ENCODE measurements at places on chromosomes 13 and 19. TPM values are rescaled to one million over a fixed set of nuclear protein-coding genes. Genes with fewer than 3 reads are reported as not detected.

- H3K4me1 ChIP-seq, result peaks cover 29% of the 10 kb centered on the region
- DNase-seq, result no peak
Observed at GRCh38 chr19:41637484-41637883, 10.6 kb upstream of the CEACAM4 start.

DNA sequence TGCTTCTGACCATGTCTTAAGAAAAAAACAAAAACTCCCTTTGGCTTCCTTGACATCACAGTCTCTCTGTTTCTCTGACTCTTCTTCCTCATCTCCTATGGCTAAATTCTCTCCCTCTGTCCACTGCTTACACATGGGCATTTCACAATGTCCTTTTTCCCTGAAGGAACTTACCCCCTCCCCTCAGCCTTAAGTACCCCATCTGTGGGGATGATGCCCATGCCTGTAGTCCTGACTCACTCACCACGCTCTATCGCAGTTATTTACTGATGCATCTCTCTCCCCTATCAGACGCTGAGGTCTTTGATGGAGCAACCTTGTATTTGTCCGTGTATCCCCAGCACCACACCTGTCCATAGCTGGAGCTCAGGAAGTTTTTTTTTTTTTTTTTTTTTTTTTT is 32.4 kb downstream of the ACTN4 start:
- H3K4me1 ChIP-seq, result peaks cover 43% of the 10 kb centered on the region
- no peak overlapping the region for H3K27ac ChIP-seq
- DNase-seq, result no peak
- no peak overlapping the region for H3K4me3 ChIP-seq

DNA sequence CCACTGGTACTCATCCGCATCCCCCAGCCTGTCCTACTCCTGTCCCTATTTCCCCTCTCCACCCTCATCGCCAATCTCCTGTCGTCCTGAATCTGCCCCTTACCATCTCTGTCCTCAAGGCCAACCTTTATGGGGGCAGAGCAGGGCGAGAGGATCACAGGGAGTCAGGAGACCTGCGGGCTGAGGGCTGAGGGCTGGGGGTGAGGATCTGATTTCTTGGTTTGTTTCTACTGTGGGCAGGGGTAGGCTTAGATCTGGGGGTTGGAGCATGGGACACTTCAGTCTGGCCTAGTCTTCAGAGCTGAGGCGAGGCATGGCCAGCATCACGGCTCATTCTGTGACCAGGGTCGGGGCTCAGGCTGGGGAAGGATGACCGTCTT is 16.5 kb upstream of the ERCC1 start:
- DNase-seq, result no peak
- peak overlapping the region; percentile 56 for H3K4me3 ChIP-seq
- H3K27me3 ChIP-seq, result no peaks in the 10 kb centered on the region
- no peaks in the 10 kb centered on the region for H3K36me3 ChIP-seq
- H3K4me1 ChIP-seq, result peaks cover 30% of the 10 kb centered on the region
- H3K27ac ChIP-seq, result no peak overlapping the region

- H3K4me3 ChIP-seq, result no peak overlapping the region
- no peak overlapping the region for H3K27ac ChIP-seq
- no peaks in the 10 kb centered on the region for H3K36me3 ChIP-seq
Observed at GRCh38 chr13:95386370-95386769, 85.1 kb upstream of the ABCC4 start.

GRCh38 chr19:4622695-4623421 is 16.5 kb upstream of the TNFAIP8L1 start:
- no peak overlapping the region for H3K27ac ChIP-seq
- H3K36me3 ChIP-seq, result no peaks in the 10 kb centered on the region
- H3K4me1 ChIP-seq, result no peaks in the 10 kb centered on the region
- peaks cover 5% of the 10 kb centered on the region for H3K27me3 ChIP-seq

GRCh38 chr19:27746691-27747380 is 1466.1 kb downstream of the UQCRFS1 start:
- H3K36me3 ChIP-seq, result peaks cover 16% of the 10 kb centered on the region
- H3K27ac ChIP-seq, result no peak overlapping the region
- H3K4me1 ChIP-seq, result peaks cover 2% of the 10 kb centered on the region

GRCh38 chr19:18391509-18392075 is 5.6 kb downstream of the GDF15 start:
- no peak overlapping the region for H3K27ac ChIP-seq
- H3K4me1 ChIP-seq, result no peaks in the 10 kb centered on the region
- DNase-seq, result no peak

- H3K27me3 ChIP-seq, result no peaks in the 10 kb centered on the region
- no peak overlapping the region for H3K27ac ChIP-seq
- H3K4me3 ChIP-seq, result no peak overlapping the region
- peaks cover 4% of the 10 kb centered on the region for H3K36me3 ChIP-seq
- no peak for DNase-seq
Observed at GRCh38 chr19:32388393-32388855, 17.1 kb upstream of the DPY19L3 start.

- no peak overlapping the region for H3K27ac ChIP-seq
- no peaks in the 10 kb centered on the region for H3K27me3 ChIP-seq
- peaks cover 64% of the 10 kb centered on the region for H3K4me1 ChIP-seq
- DNase-seq, result no peak
- H3K4me3 ChIP-seq, result no peak overlapping the region
- H3K36me3 ChIP-seq, result peaks cover 53% of the 10 kb centered on the region
Observed at GRCh38 chr19:32349724-32350470, 4.5 kb downstream of the ZNF507 start.

DNA sequence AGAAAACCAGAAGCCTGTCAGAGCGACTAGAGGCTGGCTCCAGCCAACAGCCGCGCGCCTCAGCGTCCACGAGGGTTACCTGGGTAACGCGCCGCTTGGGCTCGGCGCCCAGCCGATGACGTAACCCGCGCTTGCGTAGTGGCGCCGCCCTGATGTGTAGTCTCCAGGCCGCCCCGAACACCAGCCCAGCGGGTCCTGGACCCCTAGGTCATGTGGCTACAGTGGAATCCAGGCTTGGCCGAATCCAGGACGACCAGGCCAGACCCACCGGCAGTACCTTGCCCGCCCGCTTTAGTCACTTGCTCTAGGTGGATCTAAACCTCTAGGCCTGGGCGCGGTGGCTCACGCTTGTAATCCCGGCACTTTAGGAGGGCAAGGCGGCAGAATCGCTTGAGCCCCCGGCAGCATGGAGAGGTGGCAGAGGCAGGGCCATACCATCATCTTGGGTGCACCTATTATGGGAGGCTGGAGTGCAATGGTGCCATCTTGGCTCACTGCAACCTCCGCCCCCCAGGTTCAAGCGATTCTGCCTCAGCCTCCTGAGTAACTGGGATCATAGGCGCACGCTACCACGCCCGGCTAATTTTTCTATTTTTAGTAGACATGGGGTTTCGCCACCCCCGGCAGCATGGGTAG is 7.2 kb upstream of the ZNF606 start:
- H3K4me3 ChIP-seq, result peak overlapping the region; percentile 49
- H3K36me3 ChIP-seq, result peaks cover 39% of the 10 kb centered on the region
- H3K4me1 ChIP-seq, result no peaks in the 10 kb centered on the region
- DNase-seq, result peak; percentile 68
- H3K27me3 ChIP-seq, result peaks cover 1% of the 10 kb centered on the region

GRCh38 chr13:61410669-61411297 is 4.9 kb downstream of the PCDH20 start:
- no peak for DNase-seq
- H3K36me3 ChIP-seq, result peaks cover 1% of the 10 kb centered on the region

GRCh38 chr13:28719227-28720055 is 671 bp upstream of the SLC46A3 start:
- peaks cover 22% of the 10 kb centered on the region for H3K4me1 ChIP-seq
- peaks cover 4% of the 10 kb centered on the region for H3K36me3 ChIP-seq
- peak overlapping the region; percentile 86 for H3K27ac ChIP-seq
- DNase-seq, result no peak
- H3K27me3 ChIP-seq, result no peaks in the 10 kb centered on the region

DNA sequence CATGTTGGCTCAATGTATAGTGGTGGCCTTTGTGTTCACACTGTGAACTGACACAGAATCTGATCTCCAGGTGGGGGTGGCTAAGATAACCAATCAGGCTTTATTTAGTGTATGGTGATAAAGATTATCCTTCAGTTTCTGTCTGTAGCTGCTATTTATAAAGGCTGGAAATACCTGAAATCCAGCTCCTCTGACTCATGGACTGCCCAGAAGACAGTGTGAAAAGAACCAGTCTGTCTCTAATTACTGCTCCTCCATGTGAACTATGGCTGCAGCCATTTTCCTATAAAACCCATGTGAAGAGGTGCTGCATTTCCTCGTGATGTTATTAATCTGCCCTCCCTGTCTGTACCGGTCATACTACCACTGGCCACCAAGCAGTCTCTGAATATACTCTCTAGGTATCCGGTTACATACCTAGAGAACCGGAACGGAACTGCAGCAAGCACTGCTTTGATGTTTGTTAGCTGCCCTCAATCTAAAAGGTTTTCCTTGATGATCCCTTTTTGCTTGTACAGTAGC is 238.0 kb downstream of the LHFPL6 start:
- no peak for DNase-seq
- no peaks in the 10 kb centered on the region for H3K4me1 ChIP-seq
- H3K27me3 ChIP-seq, result peaks cover 4% of the 10 kb centered on the region
- no peak overlapping the region for H3K4me3 ChIP-seq
- H3K27ac ChIP-seq, result no peak overlapping the region

- no peak overlapping the region for H3K4me3 ChIP-seq
- DNase-seq, result no peak
- H3K27me3 ChIP-seq, result peaks cover 2% of the 10 kb centered on the region
- no peaks in the 10 kb centered on the region for H3K4me1 ChIP-seq
- no peak overlapping the region for H3K27ac ChIP-seq
Observed at GRCh38 chr19:44345959-44346358, 10.5 kb downstream of the ZNF112 start.

- no peak overlapping the region for H3K4me3 ChIP-seq
- no peaks in the 10 kb centered on the region for H3K36me3 ChIP-seq
- H3K27me3 ChIP-seq, result peaks cover 4% of the 10 kb centered on the region
- no peak for DNase-seq
- H3K4me1 ChIP-seq, result no peaks in the 10 kb centered on the region
Observed at GRCh38 chr13:20993211-20993610, 68.2 kb downstream of the LATS2 start.

DNA sequence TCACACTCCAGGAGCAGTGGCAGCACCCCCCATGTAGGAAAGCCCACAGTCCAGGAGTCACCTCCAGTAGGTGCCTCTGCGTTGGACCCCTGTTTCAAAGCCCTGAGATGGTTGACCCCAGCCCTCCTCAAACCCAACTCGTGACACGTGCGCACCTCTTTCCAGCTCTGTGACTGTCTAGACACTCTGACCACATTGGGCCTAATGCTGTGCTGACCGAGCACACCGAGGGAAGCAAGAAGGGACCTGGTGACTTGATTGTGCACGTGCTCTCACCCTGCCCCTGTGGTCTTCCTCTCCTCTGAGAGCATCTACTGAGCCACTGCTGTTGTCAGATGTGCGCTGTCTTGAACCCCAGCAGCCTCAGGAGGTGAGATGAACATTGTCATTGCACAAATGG is 22.9 kb upstream of the SLC35E1 start:
- no peaks in the 10 kb centered on the region for H3K27me3 ChIP-seq
- DNase-seq, result no peak
- H3K4me1 ChIP-seq, result peaks cover 52% of the 10 kb centered on the region

Gene TEX29
- total RNA-seq, result 0.57 TPM

Gene LPAR6
- 6.6 TPM for total RNA-seq

Gene FLT1
- 21.8 TPM for total RNA-seq

Gene PEAK3
- total RNA-seq, result not detected

Gene KCNJ14
- 1.8 TPM for total RNA-seq

Gene GADD45GIP1
- 28.6 TPM for total RNA-seq

Gene GJB6
- 0.30 TPM for total RNA-seq

All from activated naive CD4-positive, alpha-beta T cell treated with anti-CD3 and anti-CD28 coated beads for 36 hours (primary cell).